ENCODE measurements at places on chromosomes 12 and 14.

- no peak for DNase-seq
Measured at GRCh38 chr12:112172556-112173324, 47.4 kb downstream of the TRAFD1 start.

DNA sequence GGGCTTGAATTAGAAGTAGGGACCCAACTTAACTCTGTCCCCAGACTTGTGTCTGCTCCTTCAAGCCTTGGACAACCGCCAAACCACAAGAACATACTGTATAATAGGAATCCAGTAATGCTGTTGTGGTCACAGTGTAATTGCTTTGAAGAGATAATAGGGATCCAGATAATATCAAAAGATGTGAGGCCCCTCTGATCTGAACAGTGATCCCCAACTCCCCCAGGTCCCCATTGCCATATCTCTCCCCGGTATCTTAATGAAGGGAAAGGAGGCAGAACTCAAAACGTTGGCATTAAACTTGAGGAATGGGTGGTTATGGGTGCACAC lies 8.5 kb upstream of the PLEKHH1 start:
- no peak for DNase-seq

DNA sequence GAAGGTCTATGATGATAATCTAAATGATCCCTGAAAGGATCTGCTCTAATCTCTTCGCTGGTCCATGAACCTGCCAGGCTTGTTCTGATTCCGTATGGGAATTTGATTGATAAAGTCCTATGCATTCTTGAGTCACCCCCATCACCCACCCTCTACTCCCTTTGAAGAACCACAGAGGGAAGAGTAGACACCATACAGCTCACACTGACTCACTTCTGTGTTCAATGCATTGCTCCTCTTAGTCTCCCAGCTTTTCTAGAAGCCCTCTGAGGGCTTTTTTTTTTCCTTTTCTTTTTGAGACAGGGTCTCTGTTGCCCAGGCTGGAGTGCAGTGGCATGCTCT lies 18.5 kb upstream of the GPRC5A start:
- no peak for DNase-seq

DNA sequence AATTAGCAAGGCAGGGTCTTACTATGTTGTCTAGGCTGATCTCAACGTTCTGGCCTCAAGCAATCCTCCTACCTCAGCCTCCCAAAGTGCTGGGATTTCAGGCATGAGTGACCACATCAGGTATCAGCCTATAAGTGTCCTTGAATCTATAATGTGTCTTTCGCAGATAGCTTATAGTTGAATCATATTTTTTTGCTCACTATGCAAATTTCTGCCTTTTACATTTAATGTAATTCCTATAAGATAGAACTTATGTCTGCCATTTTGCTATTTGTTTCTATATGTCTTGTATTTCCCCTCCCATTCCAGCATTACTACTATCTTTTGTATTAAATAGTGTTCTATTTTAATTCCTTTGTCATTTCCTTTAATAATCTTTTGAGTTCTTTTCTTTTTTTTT lies 10.5 kb upstream of the ATF7 start:
- DNase-seq, result no peak

- no peak for DNase-seq
Measured at GRCh38 chr14:37047226-37047625, 125.2 kb downstream of the SLC25A21 start.

DNA sequence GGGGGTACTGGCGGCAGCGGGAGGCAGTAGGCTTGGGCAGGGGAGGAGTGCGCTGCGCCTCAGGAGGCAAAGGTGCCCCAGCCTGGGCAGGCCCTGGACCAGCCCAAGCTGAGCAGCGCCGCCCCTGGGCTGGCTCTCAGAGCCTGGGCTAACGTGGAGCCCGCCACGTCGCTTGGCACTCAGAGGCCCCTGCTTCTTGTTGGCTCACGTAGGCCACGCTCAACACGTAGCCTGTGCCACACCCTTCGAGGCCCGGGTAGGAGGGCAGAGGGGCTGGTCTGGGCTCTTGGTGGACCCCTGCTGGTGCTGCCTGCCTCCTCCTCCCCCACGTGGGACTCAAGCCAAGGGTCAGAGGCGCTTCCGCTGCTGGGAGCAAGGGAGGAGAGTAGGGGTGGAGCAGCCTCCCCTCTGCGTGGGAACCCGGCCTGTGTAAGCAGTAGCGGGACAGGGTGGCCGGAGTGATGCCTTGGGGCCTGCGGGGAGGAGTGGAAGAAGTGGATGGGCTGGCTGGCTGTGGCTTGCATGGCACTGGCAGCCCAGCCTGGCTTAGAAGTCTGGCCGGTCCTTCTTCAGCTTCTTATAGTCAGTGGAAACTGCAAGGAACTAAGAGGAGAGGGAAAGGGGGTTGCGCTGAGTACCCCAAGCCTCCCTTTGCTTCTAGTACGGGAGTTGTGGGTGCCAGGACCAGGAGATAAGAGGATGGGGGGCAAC lies 5.7 kb downstream of the SHMT2 start:
- no peak for DNase-seq

GRCh38 chr14:22888662-22889061 lies 5.6 kb downstream of the REM2 start:
- peak; percentile 6 for DNase-seq

DNA sequence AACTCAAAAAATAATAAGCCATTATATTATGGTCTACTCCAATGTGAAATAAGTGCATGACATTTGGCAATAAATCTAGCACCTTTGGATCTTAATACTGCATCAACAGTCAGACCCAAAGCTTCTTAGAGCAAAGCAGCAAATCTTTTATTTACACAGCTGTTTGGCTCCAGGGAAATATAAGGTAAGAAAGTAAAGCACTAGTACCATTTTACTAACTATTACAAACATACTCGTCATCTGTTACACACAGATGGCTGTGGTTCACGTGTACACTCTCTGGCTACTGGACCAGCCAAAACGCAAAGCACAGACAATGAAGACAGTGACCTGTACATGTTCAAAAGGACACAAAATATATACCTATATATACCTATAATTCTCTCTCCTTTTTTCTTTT lies 2.8 kb downstream of the FGD6 start:
- DNase-seq, result no peak

GRCh38 chr12:58503731-58504130 lies 416.6 kb downstream of the LRIG3 start:
- no peak for DNase-seq

DNA sequence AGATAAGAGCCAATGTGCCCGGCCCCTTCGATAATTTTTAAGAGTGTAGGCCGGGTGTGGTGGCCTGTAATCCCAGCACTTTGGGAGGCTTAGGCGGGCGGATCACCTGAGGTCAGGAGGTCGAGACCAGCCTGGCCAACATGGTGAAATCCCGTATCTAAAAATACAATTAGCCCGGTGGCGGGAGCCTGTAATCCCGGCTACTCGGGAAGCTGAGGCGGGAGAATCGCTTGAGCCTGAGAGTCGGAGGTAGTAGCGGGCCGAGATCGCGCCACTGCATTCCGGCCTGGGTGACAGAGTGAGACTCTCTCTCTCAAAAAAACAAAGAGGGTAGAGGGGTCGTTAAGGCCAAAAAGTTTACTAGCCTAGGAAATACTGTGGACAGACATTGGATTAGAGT lies 2.6 kb downstream of the KRAS start:
- no peak for DNase-seq

- no peak for DNase-seq
Measured at GRCh38 chr14:34895277-34895676, 20.1 kb upstream of the BAZ1A start.

DNA sequence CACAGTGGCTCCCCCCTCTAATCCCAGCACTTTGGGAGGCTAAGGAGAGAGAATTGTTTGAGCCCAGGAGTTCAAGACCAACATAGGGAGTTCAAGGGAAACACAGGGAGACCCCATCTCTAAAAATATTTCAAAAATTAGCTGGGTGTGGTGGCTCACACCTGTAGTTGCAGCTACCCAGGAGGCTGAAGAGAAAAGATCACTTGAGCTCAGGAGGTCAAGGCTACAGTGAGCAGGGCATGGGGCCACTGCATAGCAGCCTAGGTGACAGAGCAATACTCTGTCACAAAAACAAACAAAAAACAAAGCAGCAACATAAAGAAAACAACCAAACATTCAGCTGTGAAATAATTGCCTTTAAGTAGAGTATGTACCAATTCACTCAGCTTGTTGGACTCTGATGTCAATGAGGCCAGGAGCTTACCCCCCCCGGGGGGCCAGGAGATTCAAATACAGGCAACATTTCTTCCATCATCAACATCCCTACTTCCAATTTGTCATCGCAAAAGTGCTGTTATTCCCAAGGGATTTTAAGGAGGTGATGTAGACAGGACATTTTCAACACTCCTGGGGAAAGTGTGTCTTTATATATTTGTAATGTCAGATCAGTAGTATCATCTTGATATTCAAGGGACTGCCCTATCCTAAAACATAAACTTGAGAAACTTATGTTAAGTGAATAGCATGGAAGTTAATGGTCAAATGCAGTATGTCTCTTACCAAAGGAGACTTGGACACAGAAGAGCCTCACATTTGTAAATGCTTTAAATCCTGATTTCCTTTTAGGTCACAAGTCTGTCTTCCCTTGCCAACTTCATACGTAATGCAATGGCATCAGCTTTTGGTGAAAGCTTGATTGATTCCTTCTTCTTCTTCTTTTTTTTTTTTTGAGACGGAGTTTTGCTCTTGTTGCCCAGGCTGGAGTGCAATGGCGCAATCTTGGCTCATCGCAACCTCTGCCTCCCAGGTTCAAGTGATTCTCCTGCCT lies 40.6 kb upstream of the AEBP2 start:
- DNase-seq, result no peak

GRCh38 chr12:79973801-79974200 lies 38.9 kb upstream of the PPP1R12A start:
- no peak for DNase-seq

DNA sequence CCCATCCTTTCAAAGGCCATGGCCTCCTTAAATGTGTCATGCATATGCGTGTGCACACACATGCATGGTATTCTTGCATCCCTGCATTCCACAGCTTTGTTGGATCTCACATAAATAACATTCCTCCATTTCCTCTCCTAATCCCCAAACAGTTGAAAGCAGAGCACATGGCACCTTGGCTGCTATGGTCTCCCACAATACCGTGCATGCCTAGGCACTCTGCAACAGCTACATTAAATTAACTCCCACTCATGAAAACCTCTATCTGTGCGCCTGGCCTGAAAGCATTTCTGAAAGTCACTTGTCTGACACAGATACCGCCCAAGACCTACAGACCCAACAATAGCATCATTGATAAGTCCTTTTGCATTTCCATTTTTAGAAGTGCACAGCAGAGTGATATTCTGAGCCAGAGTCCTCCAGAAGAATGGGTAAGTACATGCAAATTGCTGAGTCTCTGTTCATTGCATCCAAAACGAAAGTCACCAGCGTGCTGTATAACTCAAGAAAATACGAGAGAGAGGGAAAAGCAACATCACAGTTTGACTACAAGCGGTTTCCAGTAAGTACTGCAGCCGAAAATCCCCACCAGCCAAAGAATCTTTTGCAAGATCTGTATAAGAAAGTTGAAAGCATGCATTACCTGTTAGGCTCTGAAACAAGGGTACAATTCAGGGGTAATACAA lies 436 bp downstream of the ASB2 start:
- no peak for DNase-seq

DNA sequence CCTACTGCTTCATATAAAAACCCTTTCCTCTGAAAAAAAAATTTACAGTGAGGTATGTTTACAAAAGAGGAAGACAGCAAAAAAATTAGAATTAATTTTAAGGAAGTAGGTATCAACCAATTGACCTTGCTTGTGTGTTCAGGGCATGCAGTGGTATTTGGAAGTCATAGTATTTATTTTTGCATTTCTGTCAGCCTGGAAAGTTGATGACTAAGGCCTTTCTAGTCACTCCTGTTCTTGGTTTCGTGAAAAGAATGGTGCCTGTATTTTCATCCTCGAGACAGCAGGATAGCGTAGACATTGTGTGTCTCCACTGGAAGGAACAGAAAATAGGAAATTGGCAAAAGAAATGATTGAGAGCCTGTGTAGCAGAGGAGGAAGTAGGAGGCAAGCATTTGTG lies 24.5 kb downstream of the SLC16A7 start:
- no peak for DNase-seq

DNA sequence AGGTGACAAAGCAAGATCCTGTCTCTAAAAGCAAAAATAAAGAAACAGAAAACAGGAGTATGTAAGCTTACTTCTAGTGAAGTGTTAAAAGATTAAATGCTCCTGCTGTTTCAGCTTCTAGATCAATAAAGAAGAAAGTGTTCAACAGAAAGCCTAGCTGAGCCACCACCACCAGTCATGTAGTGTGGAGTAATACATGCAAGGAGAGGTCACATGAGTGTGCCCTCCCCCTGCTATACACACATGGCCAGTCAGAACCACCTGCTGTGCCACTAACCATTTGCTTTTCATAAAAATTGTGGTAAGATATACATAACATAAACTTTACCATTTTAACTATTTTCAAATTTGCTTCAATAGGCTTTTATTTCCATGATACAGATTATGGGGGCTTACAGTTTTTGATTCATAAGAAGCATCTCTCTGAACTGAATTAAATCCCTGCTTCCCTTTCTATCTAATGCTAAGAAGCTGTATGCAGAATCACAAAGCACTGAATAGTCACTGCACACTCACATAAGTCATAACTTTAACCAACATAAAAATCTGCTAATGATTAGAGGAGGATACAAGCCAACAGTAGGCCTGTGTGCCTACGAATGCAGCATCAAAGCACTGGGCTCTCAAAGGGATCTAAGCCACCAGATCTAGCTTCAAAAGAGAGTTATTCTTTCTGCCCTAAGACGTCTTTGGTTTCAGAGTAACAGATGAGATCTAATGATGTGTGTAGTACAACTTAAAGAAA lies 515.5 kb downstream of the C12orf50 start:
- DNase-seq, result no peak

DNA sequence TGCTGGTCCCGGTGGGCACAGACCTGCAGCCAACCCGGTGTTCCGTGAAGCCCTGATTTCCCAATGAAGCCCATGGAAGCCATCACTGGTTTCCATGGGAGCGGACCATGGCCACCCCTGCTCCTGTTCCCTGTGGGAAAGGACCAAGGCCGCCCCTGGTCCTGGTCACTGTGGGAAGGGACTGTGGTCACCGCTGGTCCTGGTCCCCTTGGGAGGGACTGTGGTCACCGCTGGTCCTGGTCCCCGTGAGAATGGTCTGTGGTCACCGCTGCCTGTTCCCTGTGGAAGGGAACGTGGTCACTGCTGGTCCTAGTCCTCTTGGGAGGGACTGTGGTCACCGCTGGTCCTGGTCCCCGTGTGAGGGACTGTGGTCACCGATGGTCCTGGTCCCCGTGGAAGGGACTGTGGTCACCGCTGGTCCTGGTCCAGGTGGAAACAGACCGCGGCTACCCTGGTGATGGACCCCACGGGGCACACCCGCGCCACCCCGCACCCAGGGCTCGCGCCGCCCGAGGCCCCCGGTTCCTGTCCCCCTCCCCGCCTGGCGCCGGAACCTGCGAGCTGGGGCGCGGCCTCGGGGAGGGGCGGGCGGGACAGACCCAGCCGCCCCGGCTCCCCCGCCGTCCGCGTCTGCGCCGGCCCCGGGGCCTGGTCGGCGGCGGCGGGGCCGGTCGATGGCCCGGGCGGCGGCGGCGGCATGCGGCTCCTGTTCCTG lies at the start of gene GLT1D1:
GLT1D1 (plus strand) TSS at position 594 of the 715 bp plus-strand sequence; CDS start at position 698, 104 bp downstream.
- DNase-seq, result no peak

DNA sequence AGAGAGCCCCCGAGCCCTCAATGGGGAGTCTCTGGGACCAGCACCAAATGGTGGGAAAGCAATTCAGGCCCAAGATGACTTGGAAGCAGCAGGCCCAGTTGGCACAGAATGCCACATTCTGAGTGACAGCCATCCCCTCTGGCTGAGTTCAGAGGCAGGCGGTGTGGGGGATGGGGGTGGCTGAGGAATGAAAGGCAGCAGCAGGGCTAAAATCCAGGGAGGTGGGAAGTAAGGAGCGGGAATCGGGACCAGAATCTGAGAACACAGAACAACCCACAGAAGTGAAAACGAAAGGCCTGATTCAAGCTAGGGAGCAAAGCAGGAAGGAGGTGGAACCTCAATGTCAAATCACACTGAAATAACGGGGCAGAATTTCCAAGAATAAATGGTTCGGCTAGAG lies 171.2 kb downstream of the CALM1 start:
- no peak for DNase-seq
